H9 (cell line): ENCODE measurements at places on chromosomes 2 and 18.

DNA sequence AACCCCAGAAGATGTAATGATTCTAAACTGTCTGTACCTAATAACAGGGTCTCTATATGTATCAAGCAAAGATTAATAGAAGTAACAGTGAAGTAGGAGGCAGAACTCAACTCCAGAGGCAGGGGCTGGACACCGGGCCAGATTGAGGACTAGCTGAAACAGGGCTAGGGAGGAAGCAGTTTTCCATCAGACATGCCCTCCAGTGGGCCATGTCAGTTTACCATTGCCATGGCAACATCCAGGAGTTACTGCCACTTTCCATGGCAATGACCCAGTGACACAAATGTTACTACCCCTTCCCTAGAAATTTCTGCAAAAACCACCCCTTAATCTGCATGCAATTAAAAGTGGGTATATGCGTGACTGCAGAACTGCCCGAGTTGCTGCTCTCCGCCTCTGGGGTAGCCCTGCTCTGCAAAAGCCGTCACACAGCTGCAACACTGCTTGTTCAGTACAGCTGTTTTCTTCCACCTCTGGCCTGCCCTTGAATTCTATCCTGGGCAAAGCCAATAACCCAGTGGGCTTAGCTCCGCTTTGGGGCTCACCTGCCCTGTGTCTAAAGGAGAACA, 58.7 kb downstream of the TMEM18 start:
- H3K4me3 ChIP-seq = no peak overlapping the region
- no peaks in the 10 kb centered on the region for H3K27me3 ChIP-seq
- H3K36me3 ChIP-seq = no peaks in the 10 kb centered on the region

GRCh38 chr2:18788592-18788991, 199.2 kb upstream of the NT5C1B start:
- no peak overlapping the region for H3K27ac ChIP-seq
- H3K4me3 ChIP-seq = no peak overlapping the region
- no peaks in the 10 kb centered on the region for H3K4me1 ChIP-seq
- H3K36me3 ChIP-seq = no peaks in the 10 kb centered on the region

DNA sequence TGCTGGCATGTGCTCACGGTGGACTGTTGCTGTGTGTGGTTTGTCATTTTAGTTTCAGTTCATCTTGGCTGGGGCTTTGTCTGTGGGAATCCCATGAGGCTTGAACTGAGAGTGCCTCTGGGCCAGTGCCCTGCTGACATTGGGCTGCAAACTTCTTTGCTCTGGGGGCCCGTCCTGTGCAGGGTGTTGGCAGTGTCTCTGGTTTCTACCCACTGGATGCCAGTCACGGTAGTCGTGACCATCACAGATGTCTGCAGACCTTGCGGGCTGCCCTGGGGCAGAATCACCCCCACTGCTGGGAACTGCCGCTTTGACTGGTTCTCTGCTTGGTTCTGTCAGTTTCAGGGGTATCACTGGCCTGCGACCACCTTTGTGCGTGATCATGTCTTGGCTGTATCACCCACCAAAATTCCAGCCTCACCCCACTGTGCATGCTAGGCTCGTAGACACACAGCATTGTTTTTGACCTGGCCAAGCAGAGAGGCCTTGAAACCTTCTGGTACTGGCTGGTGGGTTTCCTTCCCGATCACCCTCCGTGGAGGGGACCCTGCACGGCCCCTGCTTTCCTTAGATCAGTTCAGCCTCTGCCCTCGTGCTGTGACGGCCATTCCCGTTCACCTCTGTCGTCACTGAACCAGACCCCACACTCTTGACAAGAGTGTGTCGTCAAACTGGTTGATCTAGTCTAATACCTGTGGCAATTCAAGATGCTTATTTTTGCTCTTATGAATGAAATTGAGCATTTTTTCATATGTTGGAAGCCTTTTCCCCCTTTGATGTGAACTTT, 57.6 kb downstream of the KCNG2 start:
- H3K4me3 ChIP-seq = no peak overlapping the region
- no peaks in the 10 kb centered on the region for H3K4me1 ChIP-seq
- H3K36me3 ChIP-seq = no peaks in the 10 kb centered on the region
- no peak for DNase-seq
- no peak overlapping the region for H3K27ac ChIP-seq

DNA sequence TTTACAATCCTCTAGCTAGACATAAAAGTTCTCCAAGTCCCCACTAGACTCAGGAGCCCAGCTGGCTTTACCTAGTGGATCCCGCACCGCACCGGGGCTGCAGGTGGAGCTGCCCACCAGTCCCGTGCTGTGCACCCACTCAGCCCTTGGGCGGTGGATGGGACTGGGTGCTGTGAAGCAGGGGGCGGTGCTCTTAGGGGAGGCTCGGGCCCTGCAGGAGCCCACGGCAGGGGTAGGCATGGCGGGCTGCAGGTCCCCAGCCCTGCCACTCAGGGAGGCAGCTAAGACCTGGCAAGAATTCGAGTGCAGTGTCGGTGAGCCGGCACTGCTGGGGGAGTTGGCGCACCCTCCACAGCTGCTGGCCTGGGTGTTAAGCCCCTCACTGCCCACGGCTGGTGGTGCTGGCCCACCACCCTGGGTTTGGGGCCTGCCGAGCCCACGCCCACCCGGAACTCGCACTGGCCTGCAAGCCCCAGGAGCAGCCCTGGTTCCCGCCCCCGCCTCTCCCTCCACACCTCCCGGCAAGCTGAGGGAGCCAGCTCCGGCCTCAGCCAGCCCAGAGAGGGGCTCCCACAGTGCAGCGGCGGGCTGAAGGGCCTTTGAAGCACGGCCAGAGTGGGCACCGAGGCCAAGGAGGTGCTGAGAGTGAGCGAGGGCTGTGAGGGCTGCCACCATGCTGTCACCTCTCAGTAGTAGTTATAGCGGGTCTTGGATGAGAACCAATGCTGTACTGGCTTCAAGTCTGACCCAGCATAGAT, 255.2 kb downstream of the CDH7 start:
- no peak for DNase-seq
- no peak overlapping the region for H3K4me3 ChIP-seq
- H3K4me1 ChIP-seq = no peaks in the 10 kb centered on the region
- no peaks in the 10 kb centered on the region for H3K27me3 ChIP-seq

DNA sequence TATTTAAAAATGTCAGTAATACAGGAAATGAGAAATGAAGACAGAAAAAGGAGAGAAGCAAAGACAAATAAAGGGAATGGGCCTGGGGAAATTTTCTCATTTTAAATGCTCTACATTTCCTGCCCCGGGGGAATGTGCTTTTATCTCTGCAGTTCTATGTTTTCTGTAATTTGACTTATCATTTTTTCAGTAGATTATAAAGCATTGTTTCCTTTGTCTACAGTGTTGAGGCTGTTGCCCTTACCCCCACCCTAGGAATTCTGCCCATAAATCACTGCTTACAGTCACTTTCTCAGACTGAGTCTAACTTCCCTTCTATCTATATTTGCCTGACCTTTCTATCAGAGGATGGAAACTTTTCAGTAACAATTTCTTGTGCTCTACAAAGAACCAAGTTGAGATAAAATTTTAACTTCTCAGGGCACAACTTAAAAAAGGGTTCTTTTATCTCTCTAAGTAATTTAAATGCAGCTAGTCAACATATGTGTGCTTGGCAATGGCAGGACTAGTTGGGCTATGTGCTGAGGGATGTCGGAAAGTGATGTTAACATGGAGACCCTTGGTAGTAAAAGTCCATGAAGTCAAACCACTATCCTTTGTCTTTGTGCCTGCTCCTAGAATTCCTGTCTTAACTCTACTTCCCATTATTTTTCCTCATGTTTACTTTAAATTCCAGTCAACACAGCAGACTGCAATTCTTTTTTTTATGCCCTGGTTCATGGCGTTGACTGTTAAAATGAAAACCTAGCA, 146.5 kb upstream of the MMADHC start:
- no peaks in the 10 kb centered on the region for H3K36me3 ChIP-seq
- no peak overlapping the region for H3K27ac ChIP-seq
- DNase-seq = no peak
- no peak overlapping the region for H3K4me3 ChIP-seq
- H3K4me1 ChIP-seq = peaks cover 2% of the 10 kb centered on the region; the same call in 1 of the 2 replicates

- H3K27ac ChIP-seq = no peak overlapping the region
- H3K4me1 ChIP-seq = no peaks in the 10 kb centered on the region
- peaks cover 6% of the 10 kb centered on the region for H3K36me3 ChIP-seq
- H3K27me3 ChIP-seq = no peaks in the 10 kb centered on the region
Observed at GRCh38 chr2:19119326-19120001, 239.0 kb downstream of the OSR1 start.

DNA sequence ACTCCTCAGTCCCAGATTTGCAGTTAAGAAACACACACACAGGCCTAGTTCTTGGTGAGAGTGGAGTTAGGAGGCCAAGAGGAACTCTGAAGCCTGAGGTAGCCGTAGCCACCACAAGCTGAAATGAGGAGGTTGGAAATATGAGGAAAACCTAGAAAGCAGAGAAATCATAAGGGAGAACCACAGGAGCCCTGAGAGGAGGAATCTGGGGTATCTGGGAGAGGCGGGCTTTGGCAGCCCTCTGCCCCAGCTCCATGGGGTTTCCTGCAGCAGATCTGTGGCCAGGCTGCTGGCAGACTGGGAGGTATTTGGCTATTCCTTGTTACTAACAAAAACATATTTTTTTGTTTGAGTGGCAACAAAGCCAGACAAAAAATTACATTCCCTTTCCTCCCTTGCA, 11.0 kb downstream of the SOX11 start:
- H3K4me3 ChIP-seq = no peak overlapping the region
- H3K36me3 ChIP-seq = peaks cover 12% of the 10 kb centered on the region
- H3K4me1 ChIP-seq = no peaks in the 10 kb centered on the region; the same call in 1 of the 2 replicates
- no peaks in the 10 kb centered on the region for H3K27me3 ChIP-seq
- H3K27ac ChIP-seq = no peak overlapping the region

- no peaks in the 10 kb centered on the region for H3K27me3 ChIP-seq
- DNase-seq = no peak
- H3K4me1 ChIP-seq = no peaks in the 10 kb centered on the region
- no peak overlapping the region for H3K27ac ChIP-seq
- H3K4me3 ChIP-seq = no peak overlapping the region
Observed at GRCh38 chr2:84717302-84717701, 163.6 kb downstream of the TRABD2A start.

DNA sequence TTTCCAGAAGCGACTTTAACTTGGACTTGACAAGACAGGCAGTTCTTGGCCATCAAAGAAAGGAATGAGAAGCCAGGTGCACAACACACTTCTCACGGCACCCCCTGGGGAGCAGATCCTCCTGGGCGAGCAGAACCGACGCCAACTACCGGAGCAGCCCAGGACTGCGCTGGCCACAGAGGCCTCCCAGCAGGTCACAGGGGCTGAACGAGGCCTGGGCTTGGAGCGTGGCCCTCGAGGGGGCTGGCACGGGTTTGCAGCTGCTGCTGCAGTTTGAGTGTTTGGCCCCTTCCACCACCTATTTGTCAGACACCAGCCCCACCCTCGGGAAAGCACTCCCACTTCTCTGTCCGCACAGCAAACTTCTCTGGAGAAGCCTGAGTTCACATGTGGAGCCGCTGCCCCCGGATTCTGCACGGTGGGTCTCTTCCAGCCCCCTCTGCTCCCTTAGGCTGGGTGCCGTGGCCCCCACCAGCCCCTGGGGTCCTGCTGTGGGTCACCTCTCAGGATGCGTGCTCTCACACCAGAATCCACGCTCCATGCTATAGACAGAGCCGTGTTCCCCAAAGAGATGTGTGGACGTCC, 306.7 kb upstream of the SALL3 start:
- no peak for DNase-seq
- H3K4me3 ChIP-seq = no peak overlapping the region
- H3K36me3 ChIP-seq = no peaks in the 10 kb centered on the region
- H3K27me3 ChIP-seq = no peaks in the 10 kb centered on the region
- H3K27ac ChIP-seq = no peak overlapping the region

GRCh38 chr18:55073834-55074233, 114.6 kb upstream of the CCDC68 start:
- no peak for DNase-seq
- H3K4me3 ChIP-seq = no peak overlapping the region
- no peaks in the 10 kb centered on the region for H3K36me3 ChIP-seq

GRCh38 chr18:57764087-57764486, 39.0 kb downstream of the ATP8B1 start:
- no peak for DNase-seq
- no peak overlapping the region for H3K4me3 ChIP-seq
- H3K36me3 ChIP-seq = no peaks in the 10 kb centered on the region; the same call in 2 of the 3 replicates

DNA sequence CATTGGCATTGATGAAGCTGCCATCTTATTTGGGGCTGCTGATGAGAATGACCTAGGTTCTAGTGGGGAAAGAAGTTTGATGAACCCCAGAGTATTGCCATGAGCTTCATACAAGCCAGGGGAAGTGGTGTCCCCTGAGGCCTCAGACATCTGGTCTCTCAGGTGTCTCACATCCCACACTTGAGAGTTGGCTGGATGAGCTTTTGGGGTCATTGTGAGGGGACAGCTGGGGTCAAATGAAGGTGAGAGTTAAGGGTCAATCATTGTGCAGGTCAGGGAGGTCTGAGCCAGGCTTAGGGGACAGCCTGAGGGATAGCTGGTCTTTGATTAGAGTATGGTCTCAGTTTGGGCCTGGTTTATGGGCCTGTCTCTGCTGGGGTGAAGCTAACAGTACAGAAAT, 336.5 kb downstream of the CYP26B1 start:
- DNase-seq = no peak
- no peaks in the 10 kb centered on the region for H3K27me3 ChIP-seq
- no peak overlapping the region for H3K27ac ChIP-seq
- H3K4me1 ChIP-seq = no peaks in the 10 kb centered on the region
- H3K36me3 ChIP-seq = no peaks in the 10 kb centered on the region
- H3K4me3 ChIP-seq = no peak overlapping the region

DNA sequence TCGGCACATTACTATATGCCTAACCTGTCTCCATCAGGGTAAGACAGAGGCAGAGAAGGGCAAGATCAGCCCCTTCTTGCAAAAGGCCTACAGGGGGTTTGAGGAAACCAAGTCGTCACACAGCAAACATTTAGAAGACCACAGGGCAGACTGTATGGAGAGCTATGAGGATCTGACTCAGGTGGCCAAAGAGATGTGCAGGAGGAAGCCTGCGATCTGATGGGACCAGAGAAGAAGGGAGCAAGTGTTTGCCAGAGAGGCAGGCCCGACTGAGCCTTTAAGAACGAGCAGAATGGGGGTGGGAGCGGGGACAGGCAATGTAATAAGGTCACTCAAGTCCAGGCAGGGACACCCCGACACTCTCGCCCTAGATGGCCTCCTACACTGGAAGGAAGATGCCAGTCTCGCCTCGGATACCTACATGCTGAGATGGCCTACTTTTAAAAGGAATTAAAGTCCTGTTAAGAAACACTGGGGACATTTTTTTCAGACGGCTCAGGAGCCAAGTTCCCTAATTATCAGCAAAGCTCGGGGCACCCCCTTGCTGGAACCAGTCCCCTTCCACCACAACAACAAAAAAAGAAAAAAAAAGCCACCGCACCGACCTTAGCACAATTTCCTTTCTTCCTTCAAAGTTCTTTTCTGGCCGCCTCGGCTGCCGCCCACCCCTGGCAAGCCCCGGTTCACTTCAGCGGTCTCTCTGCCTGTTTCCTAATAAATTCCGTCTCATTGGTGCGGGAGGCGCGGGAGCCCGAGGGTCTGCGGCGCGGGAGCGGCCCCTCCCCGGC, 1.5 kb downstream of the SFXN5 start:
- H3K27me3 ChIP-seq = no peaks in the 10 kb centered on the region
- H3K4me3 ChIP-seq = peak overlapping the region; percentile 92
- no peak overlapping the region for H3K27ac ChIP-seq
- peaks cover 4% of the 10 kb centered on the region; the same call in 1 of the 2 replicates for H3K4me1 ChIP-seq
- DNase-seq = no peak

GRCh38 chr2:205054789-205055188, 509.5 kb downstream of the PARD3B start:
- peaks cover 9% of the 10 kb centered on the region for H3K36me3 ChIP-seq
- H3K27me3 ChIP-seq = no peaks in the 10 kb centered on the region
- no peak overlapping the region for H3K27ac ChIP-seq
- H3K4me3 ChIP-seq = no peak overlapping the region
- no peak for DNase-seq
